AG09319 (cell line): ENCODE measurements at places on chromosomes 2 and 18.

DNA sequence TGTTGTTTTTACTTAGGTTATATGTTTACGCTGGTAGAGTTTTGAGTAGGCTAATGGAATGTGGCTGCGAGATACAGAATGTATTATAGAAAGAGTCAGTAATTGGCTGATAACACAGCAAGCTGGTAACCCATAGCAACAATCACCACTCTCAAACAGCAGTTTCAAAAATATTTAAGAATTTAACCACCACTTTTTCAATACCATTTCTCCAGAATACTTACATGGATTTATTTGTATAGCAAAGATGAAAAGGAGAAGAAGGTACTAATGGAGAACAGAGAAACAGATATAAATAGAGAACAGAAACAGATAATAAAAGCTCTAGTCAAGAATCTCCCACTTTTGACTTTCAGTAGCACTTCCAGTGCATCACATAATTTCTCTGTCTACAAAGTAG lies 188.3 kb upstream of the SLC39A10 start:
- DNase-seq, result no peak

- no peak for DNase-seq
Observed at GRCh38 chr2:209321581-209321980, 102.3 kb upstream of the MAP2 start.

DNA sequence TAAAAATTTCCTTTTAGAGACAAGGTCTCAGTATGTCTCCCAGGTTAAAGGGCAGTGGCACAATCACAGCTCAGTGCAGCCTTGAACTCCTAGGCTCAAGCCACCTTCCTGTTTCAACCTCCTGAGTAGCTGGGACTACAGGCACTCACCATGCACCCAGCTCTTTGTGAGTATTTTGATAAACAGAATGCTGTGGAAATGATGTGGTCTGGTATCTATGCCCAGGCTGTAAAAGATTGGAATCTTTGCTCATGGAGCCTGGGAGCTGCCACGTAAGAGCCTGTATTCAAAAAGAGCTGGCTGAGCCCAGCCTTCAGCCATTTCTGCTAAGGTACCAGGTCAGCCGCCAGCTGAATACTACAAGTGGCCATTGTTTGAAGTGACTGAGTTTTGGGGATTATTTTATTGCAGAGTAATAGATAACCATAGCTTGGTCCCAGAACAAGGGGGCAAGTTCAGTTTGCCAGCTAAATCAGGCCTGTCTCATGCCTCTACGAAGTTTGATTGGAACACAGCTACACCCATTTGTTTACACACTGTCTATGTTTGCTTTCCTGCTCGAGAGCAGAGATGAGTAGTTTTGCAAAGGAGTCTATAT lies 21.3 kb upstream of the ARL5A start:
- no peak for DNase-seq

DNA sequence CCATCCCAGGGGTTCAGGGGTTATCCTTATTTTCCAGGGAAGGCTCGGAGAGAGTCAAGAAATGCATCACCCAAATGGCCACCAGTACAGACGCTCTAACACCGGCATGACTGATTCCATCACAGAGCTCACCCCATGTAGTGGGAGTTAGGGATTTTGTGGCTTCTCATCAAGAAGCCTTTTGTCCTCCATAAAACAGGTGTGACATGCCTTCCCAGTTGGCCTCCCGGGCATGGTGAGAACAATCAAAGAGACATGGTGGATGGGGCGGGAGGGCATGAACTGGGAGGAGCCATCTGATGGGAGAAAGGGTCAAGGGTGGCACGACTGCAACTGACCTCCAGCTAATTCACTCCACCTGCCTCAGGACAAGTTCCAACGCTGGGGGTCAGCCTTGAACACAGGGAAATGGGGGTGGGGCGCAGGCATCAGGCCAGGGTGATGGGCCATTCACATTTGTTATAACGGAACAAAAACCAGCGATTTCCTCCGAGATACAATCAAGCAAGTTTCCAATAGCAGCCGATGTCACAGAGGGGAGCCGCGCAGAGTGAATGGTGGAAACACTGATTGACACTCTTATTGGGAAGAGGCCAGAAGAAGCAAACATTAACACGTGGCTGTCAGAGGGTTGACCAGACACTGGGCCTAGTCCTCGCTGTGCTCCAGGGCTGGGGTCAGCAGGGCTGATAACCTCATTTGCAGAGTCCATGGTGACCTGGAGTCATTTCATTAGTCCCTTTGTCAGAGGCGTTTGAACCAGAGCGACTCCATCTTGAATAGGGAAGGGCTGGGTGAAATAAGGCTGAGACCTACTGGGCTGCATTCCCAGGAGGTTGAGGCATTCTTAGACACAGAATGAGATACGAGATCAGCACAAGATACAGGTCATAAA lies 80.5 kb upstream of the HPCAL1 start:
- DNase-seq, result no peak

DNA sequence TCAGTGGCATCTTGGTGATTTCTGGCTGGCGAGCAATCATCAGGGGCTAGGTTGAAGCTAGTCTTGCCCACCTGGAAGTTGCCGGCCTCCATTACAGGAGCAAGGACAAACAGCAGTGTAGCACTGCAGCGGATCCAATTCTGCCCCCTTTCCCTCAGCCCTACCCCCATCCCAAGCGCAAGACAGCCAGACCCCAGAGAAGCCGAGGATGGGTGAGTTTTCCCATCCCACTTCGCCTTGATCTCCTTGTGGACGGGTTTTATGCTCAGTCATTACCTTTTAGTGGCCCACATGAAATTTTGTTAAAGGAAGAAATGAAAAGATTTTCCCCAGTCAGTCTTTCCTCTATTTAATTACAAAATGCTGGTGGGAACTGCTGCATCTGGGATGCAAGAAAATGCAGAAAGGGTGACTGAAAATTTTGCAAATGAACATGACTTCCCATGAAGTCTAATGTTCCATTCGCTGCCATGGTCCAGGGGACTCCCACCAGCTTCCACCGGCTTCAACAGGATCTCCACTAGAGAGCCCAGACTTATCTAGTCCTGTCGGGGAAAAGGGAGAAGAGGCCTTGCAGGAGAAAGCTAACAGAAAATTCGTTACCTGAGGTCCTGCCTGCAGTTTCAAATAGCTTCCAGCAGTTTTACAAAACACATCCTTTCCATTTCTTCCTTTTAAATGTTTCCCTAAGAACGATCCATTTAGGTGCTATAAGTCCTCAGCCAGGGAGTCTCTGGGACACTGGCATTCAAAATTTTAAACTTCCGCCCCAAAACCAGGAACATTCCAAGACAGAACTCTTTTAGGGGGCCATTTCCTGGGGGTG lies 1.9 kb upstream of the HOXD9 start:
- DNase-seq, result no peak

GRCh38 chr2:8549942-8550341 lies 131.9 kb upstream of the ID2 start:
- DNase-seq, result no peak

DNA sequence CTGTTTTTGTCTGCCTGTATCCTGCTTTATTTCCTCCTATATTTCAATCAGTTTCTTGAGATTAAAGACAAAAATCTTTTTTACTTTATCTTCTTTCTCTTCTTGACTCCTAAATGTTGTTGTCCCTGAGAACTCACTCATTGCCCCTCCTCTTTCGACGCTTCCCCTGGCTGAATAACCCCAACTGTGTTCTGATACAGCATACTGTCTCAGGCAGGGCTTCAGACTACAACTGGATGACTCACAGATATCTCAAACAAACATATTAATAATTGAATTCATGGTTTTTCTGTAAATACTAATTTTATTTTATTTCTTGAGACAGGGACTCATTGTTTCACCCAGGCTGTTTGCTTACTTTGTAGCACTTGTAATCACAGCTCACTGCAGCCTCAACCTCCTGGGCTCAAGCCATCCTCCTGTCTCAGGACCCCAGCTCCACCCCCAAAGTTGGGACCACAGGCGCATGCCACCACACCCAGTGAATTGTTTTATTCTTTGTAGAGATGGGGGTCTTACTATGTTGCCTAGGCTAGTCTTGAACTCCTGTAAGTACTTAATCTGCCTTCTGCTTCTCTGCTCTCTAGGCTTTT lies 9.4 kb downstream of the ITGAV start:
- DNase-seq, result no peak

DNA sequence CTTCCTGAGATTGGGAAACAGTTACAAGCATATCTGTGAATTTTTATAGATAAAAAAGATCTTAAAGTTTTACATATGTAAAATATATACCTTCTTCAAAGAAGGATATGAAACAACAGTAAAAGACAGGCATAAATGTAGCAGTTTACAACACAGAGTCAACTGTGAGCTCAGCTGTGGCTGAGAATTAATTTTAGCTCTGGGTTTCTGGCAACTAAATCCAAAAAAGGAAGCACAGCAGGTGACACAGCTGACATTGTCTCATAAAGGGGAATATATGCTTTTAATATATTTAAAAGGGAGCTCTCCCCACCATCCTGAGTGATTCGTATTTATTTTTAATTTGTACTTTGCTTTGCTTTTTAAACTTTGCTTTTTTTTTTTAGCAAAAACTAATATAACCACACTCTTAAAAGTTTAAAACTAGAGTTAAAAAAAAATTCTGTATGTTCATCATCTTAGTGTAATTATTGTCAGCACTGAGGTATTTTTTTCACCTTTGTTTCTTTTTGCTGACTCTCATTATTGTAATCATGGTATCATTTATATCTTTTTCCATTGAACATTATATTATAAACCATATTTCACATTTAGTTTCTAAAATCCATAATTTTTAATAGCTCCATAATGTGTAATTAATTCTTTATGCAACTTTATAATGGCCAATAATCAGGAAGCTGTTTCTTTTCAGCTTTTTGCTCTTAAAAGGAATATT lies 6.7 kb downstream of the TUBB6 start:
- no peak for DNase-seq

GRCh38 chr2:120432293-120432975 lies 86.5 kb downstream of the INHBB start:
- no peak for DNase-seq

DNA sequence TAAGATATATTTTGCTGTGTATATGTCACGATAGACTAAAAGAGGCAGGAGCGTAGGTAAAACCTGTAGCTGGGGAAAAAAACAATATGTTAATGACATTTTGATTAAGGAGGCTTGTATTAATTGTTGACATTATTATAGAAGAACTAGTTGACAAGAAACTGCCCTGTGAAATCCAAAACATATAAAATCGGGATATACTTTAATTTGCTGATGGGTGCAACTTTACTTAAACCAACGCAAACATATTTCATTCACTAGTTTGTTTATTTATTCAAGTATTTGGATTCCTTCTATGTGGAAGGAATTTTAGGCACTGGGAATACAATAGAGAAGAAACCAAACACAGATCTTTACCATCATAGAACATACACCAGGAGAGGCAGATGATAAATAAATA lies 8.0 kb downstream of the WDR7 start:
- DNase-seq, result no peak

GRCh38 chr18:9722691-9723090 lies 14.6 kb downstream of the RAB31 start:
- DNase-seq, result no peak

DNA sequence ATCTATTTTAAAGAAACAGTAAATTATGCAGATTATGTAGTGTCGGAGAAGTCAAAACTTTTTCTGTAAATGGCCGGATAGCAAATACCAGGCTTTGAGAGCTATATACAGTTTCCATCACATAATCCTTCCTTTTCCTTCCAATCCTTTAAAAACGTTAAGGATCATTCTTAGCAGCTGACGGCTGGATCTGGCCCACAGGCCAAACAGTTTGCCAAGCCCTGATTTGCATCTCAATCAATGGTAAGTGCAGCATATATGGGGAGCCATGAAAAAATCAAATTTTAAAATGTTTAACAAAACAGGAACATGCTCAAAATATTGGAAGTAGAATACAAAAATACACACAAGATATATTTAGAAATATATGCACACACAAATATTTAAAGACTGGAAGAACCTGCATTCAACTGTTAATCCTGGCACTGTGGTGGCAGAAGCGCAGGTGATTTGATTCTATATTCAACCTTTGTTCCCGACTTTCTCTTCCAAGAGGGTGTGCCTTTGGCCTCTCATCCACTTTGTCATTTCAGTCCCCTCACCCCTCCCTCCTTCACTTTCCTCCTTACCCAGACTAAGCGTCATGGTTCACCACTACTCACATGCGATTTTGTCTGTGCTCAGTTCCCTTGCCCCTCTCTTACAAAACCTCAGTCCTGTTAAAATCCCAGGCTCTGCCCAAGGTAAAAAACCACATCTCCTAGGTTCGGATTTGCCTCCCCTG lies 27.3 kb downstream of the NDUFA10 start:
- DNase-seq, result no peak

DNA sequence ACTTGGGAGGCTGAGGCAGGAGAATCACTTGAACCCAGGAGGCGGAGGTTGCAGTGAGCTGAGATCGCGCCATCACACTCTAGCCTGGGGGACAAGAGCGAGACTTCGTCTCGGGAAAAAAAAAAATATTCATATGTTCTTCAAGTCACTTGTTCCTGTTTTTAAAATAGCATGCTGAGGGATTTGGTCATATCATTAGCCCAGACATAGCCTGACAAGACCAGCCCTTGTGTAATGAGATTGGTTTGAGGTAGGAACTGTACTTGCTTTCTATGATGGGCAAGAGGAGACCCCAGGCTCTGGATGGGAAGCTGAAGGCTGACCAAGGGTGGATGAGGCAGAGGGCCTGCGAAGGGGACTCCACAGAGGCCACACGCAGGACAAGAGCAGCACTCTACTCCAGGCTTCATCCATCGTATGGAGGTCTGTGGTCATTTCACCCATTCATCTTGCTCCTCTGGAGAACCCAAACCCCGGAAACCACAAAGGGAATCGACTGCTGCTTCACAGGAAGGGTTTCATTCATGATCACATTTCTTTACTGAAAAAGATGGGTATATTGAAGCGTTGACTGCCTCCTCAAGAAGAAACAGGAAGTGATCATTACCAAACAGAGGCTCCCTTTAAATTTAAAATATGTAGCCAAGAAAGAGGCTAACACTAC lies 87.1 kb upstream of the ZNF397 start:
- DNase-seq, result no peak

DNA sequence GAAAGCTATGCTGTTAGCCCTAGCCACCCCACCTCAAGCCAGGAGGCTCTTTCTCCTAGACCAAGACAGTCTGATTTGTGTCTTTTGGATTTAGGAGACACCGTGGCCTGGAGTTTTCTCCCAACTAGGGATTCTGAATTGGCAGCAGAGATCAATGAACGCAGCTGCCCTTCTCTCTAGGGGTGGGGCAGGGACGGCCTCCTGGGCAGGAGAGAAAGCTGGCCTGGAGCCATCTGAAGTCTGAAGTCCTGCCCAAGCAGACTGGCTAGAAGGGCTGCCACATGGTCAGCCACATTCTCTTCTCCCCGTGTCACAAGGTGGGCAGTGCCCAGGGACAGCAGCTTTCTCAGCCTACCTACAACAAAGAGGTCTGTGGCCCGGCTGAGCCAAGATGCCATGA lies 45.1 kb downstream of the PIEZO2 start:
- DNase-seq, result no peak

- no peak for DNase-seq
Observed at GRCh38 chr18:13183790-13184189, 34.8 kb upstream of the LDLRAD4 start.

DNA sequence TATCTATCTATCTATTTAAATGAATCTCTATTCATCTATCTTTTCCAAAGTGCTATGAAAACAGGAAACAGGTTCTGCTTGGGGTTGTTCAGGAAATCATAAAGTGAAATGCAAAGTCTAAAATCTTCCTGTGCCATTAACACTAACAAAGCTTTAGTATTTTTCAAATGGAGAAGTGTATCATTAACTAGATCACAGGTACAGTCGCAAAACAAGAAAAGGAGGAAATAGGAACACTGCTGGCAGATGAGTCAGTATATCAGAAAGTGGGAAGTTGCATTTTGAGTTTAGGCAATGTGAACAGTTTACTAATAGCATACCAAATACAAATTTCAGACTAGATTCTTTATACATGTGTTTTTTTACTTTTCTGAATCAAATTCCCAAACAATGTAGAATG lies 888.5 kb upstream of the FSHR start:
- no peak for DNase-seq

GRCh38 chr2:99297994-99298393 lies 3.0 kb downstream of the LYG1 start:
- no peak for DNase-seq
